ENCODE measurements at places on chromosomes 3 and 15.

GRCh38 chr3:149481056-149481455 is 6.6 kb downstream of the TM4SF4 start:
- no peak for DNase-seq

- no peak for DNase-seq
Measured at GRCh38 chr15:75694241-75695182, 18.1 kb downstream of the CSPG4 start.

DNA sequence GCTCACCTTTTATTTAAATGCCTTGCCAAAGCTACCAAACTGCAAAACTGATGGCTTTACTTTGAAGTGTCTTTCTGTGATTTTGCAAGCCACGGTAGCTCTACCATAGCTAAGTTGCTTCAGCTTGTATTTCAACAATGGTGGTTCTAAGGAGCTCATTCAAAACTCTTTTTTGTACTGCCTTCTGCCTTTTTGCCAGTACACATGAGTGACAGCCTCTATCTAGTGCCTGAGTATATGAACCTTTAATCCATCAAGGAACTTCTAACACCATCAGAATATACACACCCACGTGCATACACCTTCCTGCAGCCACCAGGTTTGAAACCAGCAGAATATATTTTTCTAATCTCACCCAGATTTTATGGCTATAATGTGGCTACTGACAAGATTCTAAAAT is 10.4 kb upstream of the NR2F2 start:
- DNase-seq: no peak

DNA sequence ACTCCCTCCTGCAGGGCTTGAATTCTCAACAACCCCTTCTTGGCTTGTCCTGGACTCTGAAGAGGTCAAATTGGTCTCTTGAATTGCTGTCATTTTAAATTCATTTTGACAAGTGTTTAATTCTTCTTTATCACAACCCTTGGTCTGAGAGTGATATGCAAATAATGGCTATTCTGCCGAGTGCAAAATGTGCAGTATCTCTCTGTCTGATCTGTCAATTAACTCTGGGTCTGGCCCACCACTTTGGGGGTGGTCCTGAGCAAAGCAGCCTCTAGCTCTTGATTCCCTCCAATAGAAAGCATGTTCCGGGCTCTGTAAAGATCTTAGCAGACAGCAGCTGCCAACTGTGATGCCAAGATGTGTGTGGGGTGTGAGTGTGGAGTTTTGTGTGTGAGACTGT is 2.2 kb upstream of the IGDCC3 start:
- no peak for DNase-seq

DNA sequence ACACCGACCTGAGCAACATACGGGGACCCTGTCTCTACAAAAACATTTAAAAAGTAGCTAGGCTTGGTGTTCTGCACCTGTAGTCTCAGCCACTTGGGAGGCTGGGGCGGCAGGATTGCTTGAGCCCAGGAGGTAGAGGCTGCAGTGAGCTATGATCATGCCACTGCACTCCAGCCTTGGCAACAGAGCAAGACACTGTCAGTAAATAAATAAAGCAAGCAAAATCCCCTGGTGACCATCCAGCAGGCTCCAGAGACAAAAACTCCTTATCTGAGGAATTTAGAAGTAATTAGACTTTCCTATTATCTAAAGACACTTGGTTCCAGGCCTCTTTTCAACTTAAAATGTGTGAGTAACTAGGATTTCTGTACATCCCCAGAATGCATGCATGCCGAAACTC is 29.5 kb upstream of the ZNF774 start:
- no peak for DNase-seq

DNA sequence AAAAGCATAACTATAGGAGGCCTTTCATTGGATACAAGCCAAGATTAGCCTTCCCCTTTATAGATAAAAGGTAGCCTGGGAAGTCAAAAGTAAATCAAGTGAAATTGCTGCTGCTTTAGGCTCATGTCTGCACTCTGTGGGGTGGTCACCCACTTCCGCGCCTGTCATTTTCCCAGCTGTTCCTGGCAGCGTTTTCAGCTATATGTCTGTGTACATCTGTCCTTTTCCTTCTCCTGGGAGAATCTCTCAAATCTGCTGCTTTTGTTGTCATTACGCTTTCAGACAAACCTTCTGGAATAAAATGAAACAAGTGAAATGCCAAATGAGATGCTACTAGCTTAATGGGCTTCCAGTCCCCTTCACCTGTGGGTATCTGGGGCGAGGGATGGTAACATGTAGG is 211.8 kb downstream of the MCTP2 start:
- no peak for DNase-seq

DNA sequence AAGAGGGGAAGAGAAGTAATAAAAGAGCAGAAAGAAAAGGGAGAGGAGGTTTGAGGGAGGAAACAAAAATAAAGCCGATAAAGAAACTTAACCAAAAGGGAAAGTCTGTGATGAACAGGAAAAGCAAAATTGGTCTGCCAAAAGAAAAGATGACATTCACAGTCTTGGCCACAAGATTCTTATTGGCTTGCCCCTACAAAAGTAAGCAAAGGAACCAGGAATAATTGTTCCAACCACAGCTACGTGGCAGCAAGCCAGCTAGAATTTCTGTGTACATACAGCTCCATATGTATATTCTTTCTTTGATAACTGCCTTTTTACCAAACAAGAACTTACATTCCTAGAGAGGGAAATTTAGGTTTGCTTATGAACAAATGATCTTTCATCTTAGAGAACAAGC is 79.6 kb downstream of the MLH1 start:
- DNase-seq: no peak

GRCh38 chr15:27127815-27128570 is 157.0 kb downstream of the GABRG3 start:
- DNase-seq: no peak

DNA sequence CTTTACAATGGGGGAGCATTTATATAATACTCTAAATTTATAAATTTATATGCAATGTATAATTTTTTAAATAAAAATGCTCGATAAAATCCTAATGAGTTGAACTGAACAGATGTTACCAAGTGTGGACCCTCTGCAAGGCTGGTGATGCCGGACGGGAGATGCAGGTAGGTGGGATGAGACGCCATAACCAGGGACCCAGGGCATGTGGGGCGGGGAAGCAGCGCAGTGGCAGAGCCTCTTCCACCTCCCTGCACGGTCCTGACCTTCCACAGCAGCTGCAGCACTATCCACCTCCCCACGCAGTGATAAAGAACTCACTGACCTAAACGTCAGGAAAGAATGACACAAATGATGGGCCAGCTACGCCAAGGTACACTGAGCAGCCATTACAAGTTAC is 12.8 kb downstream of the PCSK6 start:
- DNase-seq: no peak

DNA sequence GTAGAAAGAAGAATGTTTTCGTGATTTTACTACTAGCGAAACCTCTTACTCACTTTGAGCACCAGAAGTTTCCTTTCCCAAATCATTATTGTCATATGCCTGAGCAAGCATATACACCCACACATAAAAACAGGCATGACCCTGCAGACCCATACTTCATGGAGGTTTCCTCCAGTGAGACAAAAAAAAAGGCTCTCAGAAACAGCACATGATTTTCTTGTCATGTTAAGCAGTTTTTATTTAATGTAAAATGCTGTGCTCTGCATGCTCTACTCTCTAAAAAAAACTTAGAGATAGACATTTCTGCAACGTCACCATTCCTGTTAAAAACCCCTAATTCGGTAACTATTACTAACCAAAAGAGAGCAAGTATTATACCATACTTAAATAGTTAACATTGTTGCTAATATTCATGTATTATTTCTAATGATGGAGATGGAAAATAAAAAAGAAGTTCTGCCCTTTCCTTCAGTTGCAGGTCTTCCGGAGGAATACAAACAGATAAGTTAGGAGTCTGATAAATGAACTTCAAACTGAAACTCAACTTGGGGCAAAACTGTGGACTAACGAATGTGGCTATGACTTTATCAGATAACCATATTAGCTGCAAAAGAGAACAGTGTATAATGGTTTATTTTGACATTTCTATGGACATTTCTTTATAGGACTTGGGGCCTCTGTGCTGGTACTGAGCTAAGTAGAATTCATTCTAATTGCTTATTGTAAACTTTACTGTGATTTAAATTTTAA is 15.9 kb downstream of the CD200R1 start:
- no peak for DNase-seq

- DNase-seq: no peak
Measured at GRCh38 chr15:69163141-69163669, 2.8 kb downstream of the GLCE start.

- DNase-seq: no peak
Measured at GRCh38 chr15:60591496-60592370, 112.8 kb upstream of the ICE2 start.

DNA sequence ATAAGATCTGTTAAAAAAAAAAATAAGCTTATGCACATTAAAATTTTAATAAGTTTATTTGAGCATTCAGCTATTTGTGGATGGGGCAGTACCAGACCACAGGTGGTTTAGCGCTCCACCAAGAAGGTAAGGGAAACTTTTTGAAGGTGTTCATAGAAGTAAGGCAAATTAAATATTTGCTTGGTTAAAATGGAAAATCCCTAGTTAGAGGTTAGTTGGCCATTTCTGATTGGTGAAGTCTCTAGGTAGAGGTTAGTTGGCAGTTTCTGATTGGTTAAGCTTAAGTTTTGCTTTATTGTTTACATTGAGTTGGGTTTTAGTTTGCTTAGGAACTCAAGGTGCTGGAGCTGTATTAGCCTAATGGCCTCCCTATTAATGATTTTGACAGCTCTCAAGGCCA is 30.7 kb downstream of the SCN11A start:
- no peak for DNase-seq

DNA sequence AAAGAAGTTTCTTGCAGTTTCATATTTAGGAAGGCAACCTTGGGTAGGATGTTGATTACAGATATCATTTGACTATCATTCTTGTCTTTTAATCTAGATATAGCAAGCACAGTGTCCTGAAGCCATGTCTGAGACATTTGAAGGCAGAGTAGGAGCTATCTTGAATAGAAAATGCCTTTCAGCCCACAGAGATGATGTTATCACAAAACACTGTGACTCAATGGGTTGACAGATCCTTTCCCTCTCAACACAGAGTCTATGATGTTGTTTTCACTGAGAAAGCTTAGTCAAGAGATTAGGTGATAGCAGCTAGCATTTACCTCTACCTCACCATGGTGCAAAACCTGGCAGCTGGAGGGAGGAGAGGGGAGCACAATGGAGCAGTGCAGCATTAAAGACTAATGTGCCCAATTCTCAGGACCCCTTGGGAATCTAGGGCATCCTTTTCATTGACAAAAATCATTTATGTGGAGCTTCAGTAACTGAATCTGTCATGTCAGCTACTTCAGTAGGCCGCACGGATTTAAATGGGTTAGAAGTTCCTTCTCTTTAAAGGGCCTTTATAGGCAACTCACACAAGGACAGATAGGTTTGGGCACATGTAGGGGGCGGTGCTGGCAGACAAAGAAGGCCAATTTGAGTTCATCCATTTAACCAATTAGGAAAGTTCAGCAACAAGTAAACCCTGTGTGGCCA is 121.8 kb downstream of the AGBL1 start:
- no peak for DNase-seq

- peak; percentile 97 for DNase-seq
Measured at GRCh38 chr15:65792138-65792987, at the start of gene DENND4A. Gene DENND4A (minus strand): TSS chr15:65792293. CDS start chr15:65756450, 35,843 bp downstream.

DNA sequence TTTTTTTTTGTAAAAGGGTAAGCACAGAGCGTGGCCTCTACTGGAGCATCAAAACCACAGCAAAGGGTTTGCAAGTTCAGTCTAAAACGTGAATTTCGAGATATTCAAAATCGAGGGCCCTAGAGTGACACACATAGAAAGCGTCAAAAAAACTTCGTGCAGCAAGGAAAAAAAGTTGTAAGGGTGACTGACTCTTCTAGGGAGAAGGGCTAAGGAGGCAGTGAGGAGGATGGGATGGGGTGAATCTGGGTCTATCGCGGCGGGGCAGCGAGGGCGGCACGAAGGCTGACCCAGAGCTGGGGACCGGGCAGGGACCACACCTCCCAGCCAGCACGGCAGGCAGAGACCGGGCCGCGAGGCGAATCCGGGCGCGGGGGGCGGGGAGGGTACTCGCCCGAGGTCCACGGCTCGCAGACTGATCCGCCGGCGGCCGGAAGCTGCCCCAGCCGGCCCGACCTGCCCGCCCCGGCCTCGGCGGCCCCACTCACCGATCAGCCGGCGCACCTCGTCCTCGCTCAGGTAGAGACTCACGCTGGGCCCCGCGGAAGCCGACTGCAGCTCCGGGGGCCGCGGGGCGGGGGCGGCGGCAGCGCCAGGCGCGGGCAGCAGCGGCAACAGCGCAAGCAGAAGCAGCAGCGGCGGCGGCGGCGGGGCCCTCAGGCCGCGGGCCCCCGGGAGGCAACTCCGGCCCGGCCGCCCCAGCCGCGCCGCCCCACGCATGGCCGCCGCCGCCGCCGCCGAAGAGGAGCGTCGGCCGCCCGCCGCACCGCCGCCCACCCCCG is 533 bp downstream of the RYK start:
- DNase-seq: peak; percentile 33

GRCh38 chr3:153830552-153830951 is 290.6 kb upstream of the ARHGEF26 start:
- DNase-seq: no peak

DNA sequence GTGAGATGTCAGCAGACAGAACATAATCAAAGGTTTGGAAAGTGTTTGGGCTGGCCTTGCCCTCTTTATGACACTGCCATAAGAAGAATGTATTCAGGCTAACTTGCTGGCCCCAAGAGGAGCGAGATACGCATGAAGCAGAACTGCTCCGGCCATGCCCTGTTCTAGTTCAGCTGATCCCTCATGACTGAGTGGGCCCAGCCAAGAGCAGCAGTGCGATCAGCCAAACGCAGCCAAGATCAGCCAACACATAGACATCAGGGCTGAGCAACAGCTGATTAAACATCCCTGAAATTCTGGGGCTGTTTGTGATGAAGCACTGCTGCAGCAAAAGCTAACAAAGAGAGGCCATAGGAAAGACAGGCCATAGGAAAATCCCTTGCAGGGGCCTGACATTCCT is 24.1 kb downstream of the POMGNT2 start:
- no peak for DNase-seq

- no peak for DNase-seq
Measured at GRCh38 chr3:33732394-33732793, 14.3 kb upstream of the CLASP2 start.

- DNase-seq: peak; percentile 91
Measured at GRCh38 chr3:10459954-10460754, 45.2 kb downstream of the ATP2B2 start.

DNA sequence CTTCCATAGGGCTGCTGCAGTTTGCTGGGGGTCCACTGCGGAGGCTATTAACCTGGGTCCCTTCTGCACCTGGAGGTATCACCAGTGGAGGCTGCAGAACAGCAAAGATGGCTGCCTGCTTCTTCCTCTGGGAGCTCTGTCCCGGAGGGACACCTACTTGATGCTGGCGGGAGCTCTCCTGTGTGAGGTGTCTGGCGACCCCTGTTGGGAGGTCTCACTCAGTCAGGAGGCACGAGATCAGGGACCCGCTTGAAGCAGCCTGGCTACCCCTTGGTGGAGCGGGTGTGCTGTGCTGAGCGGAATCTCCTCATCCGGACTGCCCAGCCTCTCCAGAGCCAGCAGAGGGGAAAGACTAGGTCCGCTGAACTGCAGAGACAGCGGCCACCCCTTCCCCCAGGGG is 56.0 kb upstream of the CTXND1 start:
- DNase-seq: no peak

DNA sequence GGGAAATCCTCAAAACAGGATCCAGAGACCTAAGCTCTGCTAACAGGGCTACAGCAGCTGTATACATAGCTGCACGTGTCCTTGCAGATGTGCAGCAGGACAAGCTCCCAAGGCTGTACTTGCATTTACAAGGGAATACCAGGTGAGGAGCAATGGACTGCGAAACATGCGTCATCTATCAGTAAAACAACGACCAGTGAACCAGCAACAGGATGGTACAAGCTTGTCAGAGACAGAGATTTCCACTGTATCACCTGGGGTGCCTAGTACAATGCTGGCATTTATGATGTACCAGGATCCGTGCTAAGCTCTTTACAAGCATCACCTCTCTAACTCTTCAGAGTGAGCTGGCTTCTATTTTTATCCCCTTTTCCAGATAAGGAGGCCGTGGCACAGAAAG is 227.3 kb downstream of the FOXP1 start:
- DNase-seq: no peak
